ENCODE measurements at places on chromosomes 6 and 20.

DNA sequence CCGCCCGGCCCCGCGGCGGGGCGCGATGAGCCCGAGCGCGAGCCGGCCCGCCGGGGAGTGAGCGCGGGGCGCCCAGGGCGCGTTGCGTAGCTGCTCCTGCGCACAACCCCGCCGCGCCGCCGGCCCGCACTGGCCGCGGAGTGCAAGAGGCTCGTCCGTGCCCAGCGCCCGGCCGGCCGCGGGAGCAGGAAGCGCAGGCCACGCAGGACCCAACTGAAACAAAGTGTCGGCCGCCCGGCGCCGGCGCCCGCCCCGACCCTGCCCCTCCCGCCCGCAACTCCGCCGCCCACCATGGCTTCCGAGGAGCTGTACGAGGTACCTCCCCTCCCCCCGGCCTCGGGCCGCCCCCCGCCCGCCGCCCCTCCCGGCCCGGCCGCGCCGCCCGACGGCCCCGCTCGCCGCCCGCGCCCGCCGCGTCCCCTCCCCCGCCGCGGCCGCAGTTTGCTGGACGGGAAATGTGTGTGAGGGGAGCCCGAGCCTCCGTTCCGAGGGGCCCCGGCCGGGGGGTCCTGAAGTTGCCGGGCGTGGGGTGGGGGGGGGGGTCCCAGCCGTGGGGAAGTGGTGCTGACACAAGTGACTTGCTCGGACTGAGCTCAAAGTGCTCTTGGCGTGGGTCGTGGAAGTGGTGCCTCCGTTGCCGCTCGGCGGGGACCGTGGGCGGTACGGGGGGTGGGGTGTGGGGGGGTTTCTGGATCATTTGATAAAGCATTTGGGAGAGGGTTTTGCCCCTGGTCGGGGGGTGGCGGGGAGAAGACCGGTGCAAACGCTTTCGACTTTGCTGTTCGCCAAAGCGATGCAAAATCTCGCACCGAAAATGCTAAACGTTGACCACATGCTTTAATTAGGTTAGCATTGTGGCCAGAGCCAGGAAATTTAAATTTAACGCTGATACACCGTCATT lies 539 bp downstream of the CDYL start:
- DNase-seq = no peak

DNA sequence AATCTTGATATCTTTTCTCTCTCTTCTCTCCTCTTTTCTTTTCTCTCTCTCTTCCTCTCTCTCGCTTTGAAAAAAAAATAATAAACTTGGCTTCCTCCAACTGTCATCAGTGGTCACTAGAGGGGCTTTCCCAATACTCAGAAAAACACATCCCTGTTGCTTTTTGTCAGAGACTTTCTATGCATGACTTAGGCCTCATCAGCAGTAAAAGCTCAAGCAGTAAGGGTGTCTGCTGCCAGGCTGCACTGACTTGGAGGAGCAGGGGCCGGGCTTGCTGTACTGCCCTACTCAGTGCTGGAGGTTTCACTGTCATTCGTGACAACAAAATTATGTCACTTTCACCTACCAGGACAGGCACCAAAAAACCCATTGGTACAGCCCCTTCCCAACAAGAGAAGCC lies 272.0 kb downstream of the ADGB start:
- no peak for DNase-seq

- DNase-seq = no peak
Measured at GRCh38 chr6:144928847-144929246, 643.7 kb downstream of the UTRN start.

DNA sequence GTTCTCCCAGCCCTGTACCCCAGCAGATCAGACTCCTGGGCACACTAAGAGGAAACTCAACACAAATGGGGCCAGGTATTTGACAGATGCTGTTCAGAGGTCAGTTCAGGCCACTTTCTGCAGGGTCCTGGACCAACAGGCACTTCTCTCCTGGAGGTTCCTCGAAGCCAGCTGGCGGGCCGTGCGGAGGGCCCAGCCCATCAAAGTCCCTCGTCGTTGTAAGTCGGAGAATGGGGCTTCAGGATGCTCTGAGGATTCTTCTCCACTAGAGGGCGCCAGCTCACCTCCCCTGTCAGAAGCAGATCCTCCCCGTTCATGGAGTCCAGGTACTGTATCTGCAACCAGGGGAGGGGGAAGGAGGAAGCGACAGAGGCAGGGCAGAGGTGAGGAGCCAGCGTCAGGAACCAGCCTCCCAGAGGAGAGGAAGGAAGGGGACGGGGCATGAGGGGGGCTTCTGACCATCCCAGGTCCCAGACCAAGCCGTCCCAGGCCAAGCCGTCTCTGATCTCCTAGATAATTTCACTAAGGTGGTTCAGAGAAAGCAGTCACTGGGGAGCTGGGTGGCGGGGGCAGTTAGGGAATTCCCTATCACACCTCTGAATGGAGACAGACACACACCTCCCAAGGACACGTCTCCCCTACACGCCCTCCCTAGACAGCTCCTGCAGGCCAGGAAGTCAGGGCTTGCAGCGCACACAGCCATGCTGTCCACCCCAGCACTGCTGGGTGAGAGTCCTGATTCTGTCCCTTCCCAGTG lies 11.7 kb upstream of the FAM83C start:
- DNase-seq = peak; percentile 83

- no peak for DNase-seq
Measured at GRCh38 chr6:106216527-106216926, 109.0 kb downstream of the ATG5 start.

DNA sequence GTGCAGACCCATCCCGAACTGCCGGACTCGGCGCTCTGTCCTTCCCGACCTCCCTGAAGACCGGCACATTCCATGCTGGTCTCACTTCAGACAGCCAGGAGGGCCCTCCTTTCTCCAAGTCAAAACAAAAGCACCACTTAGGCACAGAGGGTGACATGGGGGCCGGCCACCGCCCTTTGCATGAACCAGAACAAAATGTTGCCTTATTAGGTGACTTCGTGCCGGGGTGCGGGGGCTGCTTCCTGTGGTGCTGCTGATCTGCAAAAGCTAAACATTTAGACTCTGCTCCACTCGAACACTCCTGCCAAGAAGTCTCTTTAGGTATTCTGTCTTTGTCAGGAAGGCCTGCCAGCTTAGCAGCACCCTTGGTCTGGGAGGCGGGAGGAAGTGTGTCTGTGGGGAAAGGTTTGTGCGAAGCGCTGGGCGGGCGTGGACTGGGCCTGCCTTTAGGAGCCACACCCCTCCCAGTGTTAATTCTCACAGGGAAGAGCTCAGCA lies 133.8 kb downstream of the SMOC2 start:
- no peak for DNase-seq

Measured in DMS79 treated with DMSO at 0.1 percent for 48 hours (cell line).